ENCODE measurements at places on chromosomes 11 and 22.

GRCh38 chr11:129141748-129142523 is 50.2 kb downstream of the ARHGAP32 start:
- DNase-seq: no peak

DNA sequence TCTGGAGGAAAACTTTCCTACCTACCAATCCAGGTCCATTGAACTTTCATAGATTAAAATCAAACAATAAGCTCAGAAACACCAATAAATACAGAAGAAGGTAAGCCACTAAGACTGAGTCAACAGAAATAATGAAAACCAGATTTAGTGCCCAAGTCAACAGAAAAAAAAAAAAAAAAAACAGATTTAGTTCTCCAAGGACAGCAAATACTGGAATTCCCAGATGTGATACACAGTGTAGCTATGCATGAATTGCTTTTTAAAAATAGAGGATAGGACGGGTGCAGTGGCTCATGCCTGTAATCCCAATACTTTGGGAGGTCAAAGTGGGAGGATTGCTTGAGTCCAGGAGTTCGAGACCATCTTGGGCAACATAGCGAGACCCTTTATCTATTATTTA is 15.7 kb downstream of the DMC1 start:
- no peak for DNase-seq

GRCh38 chr11:88066090-88066489 is 109.2 kb downstream of the RAB38 start:
- DNase-seq: no peak

GRCh38 chr22:38873469-38874411 is 1.7 kb upstream of the CBX6 start:
- peak; percentile 82 for DNase-seq

DNA sequence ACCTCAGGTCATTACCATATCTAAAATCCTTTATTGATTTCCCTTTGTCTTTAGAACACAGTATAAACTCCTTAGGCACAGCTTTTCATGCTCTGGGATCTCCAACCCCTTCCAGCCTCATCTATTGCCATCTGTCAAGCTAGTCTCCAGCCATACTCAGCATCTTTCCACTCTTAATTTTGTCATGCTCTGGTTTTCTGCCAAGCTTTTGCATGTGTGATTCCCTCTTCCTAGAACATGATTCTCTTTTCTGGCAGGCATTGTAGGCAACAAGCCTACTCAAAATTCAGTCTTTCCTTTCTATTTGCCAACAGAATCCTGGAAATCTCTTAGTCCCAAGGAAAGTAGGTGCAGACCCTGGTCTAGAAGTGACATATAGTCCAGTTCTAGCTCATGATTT is 35.5 kb upstream of the SLC6A5 start:
- no peak for DNase-seq

DNA sequence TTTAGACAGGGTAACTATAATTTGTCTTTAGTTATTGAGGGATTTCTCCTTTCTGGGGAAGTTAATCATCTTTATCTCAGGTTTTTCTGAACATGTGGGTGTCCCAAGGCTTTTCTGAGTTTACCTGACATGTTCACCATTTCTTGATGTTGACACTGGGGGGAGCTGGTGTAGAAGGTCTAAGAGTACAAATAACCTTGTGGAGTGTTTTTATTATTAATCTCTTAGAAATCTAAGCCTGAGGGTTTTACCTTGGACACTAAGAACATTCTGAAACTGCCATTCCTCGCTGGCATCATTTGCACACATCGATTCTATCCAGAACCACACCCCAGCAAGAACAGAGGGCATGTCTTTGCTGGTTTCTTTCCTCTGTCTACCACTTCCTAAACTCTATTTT is 15.6 kb upstream of the C11orf91 start:
- DNase-seq: no peak

GRCh38 chr11:30465623-30466022 is 120.5 kb downstream of the MPPED2 start:
- no peak for DNase-seq

- no peak for DNase-seq
Measured at GRCh38 chr22:42562684-42563083, 8.9 kb downstream of the SERHL2 start.

GRCh38 chr11:88590361-88590760 is 252.8 kb upstream of the CTSC start:
- no peak for DNase-seq

DNA sequence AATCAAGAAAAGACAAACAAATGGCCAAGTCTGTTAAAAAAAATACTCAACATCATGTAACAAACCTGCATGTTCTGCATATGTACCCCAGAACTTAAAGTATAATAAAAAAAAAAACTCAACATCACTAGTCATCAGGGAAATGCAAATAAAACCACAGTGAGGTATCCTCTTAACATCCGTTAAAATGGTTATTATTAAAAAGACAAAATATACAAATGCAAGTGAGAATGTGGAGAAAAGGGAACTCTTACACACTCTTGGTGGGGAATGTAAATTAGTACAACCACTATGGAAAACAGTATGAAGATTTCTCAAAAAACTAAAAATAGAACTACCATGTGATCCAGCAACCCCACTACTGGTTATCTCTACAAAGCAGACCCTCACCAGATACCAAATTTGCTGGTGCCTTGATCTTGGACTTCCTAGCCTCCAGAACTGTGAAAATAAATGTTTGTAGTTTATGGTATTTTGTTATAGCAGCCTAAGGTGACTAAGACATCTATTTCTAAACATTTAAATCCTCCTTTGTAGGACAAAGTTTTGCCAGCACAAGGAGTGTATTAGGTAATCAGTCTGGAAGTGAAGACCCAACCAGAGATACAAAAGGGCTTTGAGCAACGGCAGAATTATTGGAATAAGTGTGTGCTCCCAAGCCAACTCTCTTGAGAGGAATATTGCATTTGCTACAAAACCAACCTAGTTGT is 32.4 kb upstream of the SCUBE2 start:
- DNase-seq: no peak

- DNase-seq: no peak
Measured at GRCh38 chr11:26936109-26936508, 57.8 kb upstream of the FIBIN start.

Data from SHP77 (cell line).